ENCODE measurements at places on chromosomes 7 and 10. TPM values are rescaled to one million over a fixed set of nuclear protein-coding genes. Genes with fewer than 3 reads are reported as not detected.

GRCh38 chr7:113562801-113563200 is 356.0 kb downstream of the PPP1R3A start:
- H3K27ac ChIP-seq: no peak overlapping the region
- no peak for DNase-seq
- no peak overlapping the region for H3K4me3 ChIP-seq

TMEM236 gene
- 0.04 TPM for total RNA-seq

GRCh38 chr7:46572691-46573090 is 651.6 kb upstream of the IGFBP3 start:
- no peaks in the 10 kb centered on the region for H3K4me1 ChIP-seq
- no peak overlapping the region for H3K27ac ChIP-seq
- no peak for DNase-seq
- no peaks in the 10 kb centered on the region for H3K36me3 ChIP-seq
- H3K27me3 ChIP-seq: no peaks in the 10 kb centered on the region

DNA sequence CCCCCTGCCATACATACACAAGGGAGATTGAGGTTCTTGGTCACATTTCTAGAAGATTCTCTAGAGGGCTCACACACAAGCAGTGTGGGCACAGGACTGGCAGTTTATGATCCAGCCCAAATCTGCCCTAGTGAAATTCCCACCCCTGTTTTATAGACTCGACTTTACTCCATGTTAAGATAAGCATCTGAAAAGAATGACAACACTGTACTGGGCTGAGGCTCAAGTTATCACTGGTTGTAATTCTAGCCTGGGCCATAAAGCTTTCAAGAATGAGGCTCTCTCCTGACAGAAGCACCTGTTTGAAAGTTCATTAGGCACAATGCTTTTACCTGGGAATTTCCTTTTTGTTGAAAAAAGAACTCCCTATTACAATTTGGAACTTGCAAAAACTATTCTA is 195.6 kb upstream of the GLI3 start:
- H3K36me3 ChIP-seq: no peaks in the 10 kb centered on the region
- H3K4me3 ChIP-seq: no peak overlapping the region
- H3K4me1 ChIP-seq: no peaks in the 10 kb centered on the region

DNA sequence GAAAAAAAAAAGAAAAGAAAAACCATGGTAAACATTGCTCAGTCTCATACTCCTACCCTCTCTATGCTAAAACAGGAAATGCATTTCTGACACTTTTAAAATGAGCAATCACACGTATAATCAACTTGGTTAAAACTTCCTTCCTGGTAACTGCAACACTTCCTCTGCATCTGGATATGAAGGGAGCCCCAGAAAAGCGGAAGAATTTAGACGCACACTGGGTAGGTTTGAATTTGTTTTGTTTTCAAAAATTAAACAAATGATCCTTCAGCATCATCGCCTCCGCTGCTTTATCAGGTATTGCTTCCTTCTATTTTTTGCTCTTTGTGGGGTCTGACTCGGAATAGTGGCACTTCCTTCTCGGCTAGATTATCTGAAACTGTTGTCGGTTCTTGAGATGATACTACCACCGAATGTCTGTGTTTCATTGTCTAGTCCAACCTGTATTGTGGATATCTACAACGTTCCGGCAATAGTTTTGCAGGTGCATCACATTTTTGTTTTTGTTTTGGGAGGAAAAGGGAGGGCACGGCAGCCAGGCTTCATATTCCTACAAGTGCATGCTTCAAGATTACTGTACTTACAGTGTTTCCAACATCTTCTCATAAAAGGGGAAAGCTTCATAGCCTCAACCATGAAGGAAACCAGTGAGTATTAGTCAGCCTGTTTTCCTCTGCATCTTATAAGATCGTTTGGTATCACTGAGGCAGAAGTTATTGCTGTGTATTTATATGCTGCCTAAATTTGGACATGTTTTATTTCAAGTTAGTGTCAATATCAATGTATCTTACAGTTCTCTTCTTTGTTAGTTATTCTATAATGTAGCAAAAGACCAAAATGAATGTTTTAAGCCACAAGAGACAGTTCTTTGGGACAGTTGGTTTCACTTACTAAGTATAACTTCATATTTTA is at the start of gene PIK3CG:
PIK3CG (plus strand) TSS at position 153 of the 912 bp plus-strand sequence. CDS start 2,280 bp downstream, outside the sequence.
- H3K27ac ChIP-seq: peak within 1 kb of the TSS; percentile 94
- H3K36me3 ChIP-seq: peaks cover 11% of the 10 kb centered on the region
- H3K27me3 ChIP-seq: no peaks in the 10 kb centered on the region
- DNase-seq: peak; percentile 94
- H3K4me1 ChIP-seq: peaks cover 70% of the 10 kb centered on the region

- H3K27ac ChIP-seq: no peak overlapping the region
- no peak overlapping the region for H3K4me3 ChIP-seq
- no peaks in the 10 kb centered on the region for H3K36me3 ChIP-seq
- no peaks in the 10 kb centered on the region for H3K27me3 ChIP-seq
- DNase-seq: no peak
Measured at GRCh38 chr7:31710171-31710570, 23.2 kb downstream of the PPP1R17 start.

CLDN3 gene
- total RNA-seq: not detected

Data from Karpas-422 (cell line).